GM12865 (cell line): ENCODE measurements at places on chromosomes 5 and 9.

DNA sequence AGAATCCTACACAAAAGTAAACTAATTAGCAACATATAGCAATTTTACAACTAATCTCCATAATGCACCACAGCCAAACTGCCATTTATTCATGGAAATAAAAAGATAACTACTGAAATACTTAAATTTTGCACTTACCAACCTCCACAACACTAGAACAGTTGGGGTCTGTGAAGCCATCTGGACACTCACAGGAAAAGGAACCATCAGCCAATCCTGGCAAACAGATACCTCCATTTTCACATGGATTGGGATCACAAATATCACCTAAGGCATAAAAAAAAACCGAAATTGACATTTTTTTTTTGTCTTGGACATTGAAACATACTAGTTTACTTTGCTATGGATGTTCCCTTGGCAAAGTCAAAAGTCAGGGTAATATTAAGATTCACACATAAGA lies 130.7 kb downstream of the EDIL3 start:
- no peak for DNase-seq

DNA sequence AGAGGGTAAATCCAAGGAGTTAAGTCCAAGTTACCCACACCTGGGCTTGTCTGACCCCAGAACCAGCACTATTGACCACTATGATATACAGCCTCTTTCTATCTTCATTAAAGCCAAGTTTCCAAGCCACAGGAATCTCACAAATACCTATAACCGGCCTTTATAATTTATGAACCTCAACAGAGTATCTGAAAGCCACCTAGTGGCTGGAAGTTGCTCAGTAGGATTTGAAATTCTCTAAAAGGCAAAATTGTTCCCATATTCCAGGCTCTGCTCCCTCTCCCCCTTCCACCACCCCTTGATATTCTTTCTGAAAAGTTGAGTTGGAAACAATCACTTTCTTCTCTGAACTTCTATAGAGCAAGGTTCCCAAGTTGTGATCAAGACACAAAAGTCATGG lies 106.4 kb upstream of the GPR151 start:
- no peak for DNase-seq

- no peak for DNase-seq
Measured at GRCh38 chr9:91099436-91099835, 262.3 kb downstream of the AUH start.

DNA sequence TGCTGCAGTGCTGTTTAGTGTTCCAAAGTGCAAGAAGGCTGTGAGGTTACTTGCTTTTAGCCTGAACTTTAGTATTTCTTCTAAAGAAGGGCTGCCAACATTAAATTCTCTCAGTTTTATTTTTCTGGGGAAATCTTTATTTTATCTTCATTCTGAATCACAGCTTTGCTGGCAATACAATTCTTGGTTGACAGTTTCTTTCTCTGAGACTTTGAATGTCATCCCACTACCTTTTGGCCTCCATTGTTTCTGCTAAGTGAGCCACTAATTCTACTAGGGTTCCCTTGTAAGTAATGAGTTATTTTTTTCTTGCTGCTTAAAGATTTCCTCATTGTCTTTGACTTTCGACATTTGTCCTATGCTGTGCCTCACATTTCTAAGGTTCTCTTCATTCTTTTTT lies 32.4 kb upstream of the SUSD1 start:
- DNase-seq, result no peak

- DNase-seq, result no peak
Measured at GRCh38 chr5:145920542-145921210, 15.7 kb upstream of the SH3RF2 start.

DNA sequence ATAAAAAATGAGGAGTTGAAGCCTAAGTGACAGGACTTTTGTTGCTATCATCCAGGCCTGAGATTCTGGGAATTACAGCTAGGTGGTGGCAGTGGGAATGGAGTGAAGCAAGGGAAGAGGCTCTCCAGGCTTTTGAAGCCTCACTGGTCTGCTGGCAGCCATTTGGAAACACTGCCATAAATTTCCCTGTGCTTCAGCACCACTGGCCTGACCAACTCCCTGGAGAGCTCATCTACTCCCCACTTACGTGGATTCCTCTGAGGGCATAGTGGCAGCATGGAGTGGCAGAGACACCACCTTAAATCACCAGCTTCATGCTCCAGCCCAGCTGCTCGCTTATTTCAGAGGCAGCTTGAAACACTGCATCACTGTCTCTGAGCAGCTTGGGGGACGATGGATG lies 518.2 kb downstream of the TLR4 start:
- no peak for DNase-seq

DNA sequence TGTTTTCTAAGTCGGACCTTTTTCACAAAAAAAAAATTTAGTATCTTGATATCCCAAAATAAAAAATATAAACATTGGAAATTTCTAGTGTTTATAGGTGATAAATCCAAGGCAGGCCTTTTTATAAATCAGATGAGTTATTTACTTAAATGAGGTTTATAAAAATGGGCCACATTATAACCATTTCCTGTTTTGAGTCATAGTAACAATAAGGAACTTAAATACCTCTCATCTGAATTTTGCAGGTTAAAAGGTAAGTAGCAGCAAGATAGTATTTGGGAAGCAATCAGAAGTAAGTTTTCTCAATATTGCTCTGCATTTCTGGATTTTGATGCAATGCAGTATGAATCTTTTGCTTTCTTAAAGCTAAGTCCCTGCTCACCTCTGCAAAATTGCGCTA lies 3.9 kb downstream of the SPTAN1 start:
- peak; percentile 21 for DNase-seq

GRCh38 chr9:27367175-27367798 lies 70.3 kb upstream of the EQTN start:
- DNase-seq, result peak; percentile 71

DNA sequence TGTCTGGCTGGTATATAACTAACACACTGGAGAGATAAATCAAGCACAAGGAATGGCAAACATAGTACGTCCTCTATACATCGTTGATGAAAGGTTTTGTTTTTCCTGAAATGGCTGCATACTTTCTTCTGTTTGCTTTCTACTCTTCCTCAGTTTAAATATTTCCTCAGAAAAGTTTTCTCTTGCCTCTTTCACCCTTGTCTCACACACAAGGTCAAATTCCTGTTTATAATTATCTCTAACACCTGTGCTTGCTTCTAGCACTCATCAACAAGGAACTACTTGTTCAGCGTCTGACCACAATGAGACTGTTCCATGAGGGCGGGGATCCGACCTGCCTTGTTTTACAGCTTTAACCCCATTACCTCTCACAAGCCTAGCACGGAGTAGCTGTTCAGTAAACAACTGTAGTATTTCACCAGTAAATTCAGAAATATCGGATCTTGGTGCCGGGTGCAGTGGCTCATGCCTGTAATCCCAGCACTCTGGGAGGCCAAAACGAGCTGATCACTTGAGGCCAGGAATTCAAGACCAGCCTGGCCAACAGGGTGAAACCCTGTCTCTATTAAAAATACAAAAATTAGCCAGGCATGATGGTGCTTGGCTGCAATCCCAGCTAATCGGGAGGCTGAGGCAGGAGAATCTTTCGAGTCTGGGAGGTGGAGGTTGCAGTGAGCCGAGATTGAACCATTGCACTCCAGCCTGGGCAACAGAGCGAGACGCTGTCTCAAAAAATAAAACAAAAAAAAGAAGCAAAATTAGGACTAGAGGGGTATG lies 37.0 kb downstream of the NR6A1 start:
- DNase-seq, result no peak
